ENCODE measurements at places on chromosomes 11 and 22.

GRCh38 chr22:19957445-19957844, 15.8 kb upstream of the TXNRD2 start:
- no peak for DNase-seq

DNA sequence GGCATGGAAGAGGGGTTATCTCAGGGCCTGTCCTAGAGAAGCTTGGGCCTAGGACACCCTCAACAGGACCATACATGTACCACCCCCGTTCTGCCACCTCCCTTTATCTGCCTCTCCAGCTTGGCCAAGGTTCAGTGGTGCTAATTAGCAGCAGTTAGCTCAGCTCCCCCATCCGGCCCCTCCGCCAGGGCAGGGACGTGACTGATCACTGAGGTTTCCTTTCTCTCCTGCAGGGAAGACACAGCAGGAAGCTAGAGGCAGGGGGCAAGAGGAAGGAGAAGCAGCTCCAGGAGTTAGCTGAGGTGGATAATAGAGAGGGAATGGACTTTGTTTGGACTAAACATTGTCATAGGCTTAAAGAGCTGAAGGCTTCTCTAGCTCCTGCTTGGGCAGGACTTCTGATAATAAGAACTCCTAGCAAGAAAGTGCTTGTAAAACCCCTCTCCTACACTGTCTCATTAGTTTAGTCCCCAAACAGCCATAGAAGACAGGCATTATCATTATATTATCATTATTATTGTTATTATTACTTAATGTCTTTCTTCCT, 53.8 kb downstream of the BUD13 start:
- no peak for DNase-seq

- no peak for DNase-seq
These were observed 1.4 kb downstream of the HBB start for GRCh38 chr11:5225480-5225871.

DNA sequence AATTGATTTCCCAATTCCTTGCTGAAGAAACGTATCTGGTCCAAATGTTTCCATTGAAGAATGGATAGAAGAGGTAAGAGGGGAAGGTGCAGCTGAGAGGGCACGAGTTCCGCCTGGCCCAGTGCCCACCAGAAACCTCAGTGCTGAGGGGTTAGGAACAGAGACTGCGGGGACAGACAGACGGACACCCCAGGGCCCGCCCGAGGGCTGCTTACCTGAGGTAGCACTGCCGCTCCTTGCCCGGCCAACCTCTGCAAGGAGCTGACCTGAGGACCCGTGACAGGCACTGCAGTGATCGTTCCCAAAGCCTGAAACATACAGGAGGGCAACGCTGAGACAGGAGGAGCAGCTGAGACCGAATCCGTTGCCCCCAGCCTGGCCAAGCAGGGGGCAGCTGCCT, 89.6 kb downstream of the PHF21B start:
- peak; percentile 27 for DNase-seq

- DNase-seq, result peak; percentile 51
These were observed 6.9 kb downstream of the SHISAL1 start for GRCh38 chr22:44305888-44306287.

DNA sequence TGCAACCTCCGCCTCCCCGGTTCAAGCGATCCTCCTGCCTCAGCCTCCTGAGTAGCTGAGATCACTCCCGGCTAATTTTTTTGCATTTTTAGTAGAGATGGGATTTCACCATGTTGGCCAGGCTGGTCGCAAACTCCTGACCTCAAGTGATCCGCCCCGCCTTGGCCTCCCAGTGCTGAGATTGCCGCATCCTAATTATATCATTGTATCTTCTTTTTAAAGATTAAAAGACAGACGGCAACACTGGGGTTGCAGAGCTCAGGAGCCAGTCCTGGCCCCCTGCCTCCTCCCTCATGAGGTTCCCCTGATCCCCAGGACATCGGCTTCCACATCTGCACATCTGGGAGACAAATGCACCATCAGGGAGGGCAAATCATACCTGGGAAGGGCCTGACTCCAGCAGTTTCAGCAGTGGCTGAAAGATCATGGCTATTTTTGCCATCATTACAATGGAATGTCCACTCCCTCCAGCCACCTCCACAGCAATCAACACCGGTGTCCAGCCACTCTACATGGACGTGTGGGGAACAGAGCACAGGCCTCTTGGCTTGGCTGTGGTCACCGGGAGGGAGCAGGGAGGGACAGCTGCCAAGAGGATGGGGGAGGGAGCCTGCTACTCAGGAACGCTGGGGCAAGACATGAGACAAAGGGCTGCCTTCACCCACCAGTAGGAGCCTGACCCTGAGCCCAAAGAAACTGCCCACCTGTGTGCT, 9.2 kb upstream of the CELSR1 start:
- DNase-seq, result no peak

DNA sequence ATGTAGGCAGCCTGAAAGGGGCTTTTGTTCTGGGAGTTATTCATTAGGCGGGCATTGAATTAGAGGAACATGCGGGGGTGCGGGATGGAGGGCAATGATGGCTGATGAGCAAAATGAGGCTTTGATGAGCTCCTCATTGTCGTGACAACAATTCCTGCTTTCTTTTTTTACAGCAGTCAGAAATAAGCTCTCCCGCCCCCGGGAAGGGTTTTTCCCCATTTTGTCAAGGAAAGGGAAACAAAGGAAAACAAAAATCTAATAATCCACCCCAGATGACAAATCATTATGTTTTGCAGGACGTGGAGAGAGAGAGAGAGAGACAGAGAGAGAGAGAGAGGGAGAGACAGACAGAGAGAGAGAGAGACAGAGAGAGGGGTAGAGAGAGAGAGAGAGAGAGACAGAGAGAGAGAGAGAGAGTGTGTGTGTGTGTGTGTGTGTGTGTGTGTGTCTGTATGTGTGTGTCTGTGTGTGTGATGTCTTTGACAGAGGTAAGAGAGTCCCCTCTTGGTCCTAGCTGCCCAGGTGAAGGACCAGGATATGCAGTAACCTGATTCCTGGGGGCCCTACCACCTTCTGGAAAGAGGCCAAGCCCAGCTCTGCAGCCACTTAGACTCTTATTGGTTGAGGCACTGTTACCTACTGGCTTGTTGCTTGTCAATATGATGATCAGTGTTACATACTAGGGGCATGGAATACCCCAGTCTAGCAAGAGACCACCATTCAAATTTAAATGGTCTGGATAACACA, 46.7 kb upstream of the PARVA start:
- DNase-seq, result no peak

DNA sequence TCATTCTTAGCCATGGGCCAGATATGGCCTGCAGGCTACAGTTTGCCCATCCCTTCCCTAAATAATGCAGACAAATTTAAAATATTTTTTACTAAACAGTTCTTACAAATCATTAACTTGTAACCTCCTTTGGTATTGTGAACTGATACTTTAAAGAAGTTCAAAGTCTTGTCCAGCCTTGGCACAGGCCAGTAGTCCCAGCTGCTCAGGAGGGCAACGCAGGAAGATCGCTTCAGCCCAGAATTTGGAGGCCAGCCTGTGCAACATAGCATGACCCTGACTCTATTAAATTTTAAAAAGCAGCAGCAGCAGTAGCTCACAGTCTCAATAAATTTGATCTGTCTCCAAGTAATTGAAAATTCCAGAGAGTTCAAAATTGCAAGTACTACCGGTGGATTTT, 83.7 kb upstream of the ARHGAP32 start:
- no peak for DNase-seq

- peak; percentile 98 for DNase-seq
These were observed at the start of the genes C22orf23 and POLR2F for GRCh38 chr22:37953437-37954179. Gene C22orf23 (minus strand): TSS chr22:37953601. CDS start chr22:37953149, 452 bp downstream. Gene POLR2F (plus strand): TSS chr22:37953699. CDS start chr22:37953788, 89 bp downstream.

- peak; percentile 26 for DNase-seq
These were observed 442 bp downstream of the PELI3 start for GRCh38 chr11:66467034-66467659.

- no peak for DNase-seq
These were observed 91.3 kb upstream of the SLC25A18 start for GRCh38 chr22:17471886-17472535.

- no peak for DNase-seq
These were observed 128.2 kb upstream of the ZBED5 start for GRCh38 chr11:10986006-10986405.

DNA sequence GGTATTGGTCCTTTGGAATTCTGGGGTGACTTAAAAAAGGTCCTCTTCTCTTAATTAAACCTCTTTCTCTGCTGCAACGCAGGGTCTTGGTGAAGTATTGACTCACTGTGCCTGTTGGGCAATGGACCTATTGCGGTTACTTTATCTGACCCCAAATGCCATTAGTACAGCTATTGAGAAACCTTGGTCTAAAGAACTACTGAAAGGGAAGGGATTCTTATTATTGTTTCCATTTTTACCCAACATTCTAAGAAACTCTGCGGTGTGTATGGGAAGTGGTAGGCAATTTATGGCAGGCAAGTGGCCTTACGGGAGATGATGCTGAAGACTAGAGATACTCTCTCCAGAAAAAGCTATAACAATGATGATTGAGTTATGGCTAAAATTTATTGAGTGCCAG, 12.5 kb downstream of the SLC6A5 start:
- no peak for DNase-seq

- DNase-seq, result no peak
These were observed 15.5 kb upstream of the TMEM135 start for GRCh38 chr11:87022254-87022653.

GRCh38 chr11:103112364-103112763, 3.1 kb downstream of the DYNC2H1 start:
- DNase-seq, result no peak

DNA sequence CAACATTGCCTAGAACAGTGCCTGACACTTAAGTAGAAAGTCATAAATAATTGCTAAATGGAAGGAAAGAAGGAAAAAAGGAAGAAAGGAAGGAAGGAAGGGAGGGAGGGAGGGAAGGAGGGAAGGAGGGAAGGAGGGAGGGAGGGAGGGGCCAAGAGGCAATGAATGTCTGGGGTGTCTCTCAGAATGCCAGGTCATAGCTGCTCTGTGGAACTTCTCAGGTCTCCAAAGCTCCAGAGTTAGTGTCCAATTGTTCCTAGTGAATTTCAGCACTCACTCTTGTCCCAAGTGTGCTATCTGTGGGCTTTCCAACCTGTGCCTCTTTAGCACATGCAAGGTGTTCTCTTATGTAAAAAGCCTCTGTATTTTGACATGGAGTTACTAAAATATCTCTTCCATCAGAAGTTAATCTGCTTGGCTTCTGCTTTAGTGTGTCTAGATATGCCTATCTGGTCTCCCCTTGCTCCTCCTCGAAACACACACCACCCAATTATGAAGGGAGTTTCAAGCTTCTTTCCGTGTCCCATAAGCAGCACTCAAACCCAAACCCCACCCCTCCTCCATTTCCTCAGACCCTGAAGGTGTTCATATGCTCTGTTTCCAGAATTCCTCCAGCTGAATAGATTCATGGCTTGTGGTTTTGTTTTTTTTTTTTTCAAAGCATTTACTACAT, 56.5 kb downstream of the FAM76B start:
- DNase-seq, result no peak

GRCh38 chr11:83643115-83643514, 356.9 kb upstream of the CCDC90B start:
- DNase-seq, result no peak

DNA sequence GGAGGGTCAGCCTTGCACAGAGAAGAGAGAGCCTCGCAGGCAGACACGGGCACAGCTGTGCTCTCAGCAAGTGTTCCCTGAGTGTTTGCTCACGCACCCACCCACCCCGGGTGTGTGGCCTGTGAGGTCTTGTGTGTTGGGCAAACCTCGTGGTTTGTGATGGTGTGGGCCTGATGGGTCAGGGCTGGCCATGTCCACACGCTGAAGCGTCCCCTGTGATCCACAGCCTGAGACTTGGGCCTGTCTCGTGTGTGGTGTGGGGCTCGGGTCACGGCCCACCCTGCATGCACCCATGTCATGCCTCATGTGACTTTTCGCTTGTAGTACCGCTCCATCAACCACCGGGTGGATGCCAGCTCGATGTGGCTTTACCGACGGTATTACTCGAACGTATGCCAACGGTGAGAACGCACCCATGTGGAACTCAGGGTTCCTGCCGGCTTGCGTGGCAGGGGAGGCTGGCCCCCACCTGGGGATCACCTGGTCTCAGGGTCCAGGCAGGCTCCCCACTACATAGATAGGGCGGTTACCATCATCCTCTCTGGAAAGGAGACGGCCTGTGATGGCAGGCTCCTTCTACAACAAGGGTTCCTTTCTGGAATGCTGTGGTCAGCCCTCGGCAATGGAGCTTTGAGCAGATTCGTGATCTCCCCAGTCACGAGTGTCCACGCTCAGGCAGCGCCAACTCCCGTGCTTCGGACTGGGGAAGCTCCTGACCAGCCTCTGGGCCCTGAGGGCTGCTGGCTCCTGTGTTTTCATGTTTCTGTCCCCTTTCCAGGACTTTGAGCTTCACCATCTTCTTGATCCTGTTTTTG, 5.9 kb downstream of the TPCN2 start:
- DNase-seq, result no peak

GRCh38 chr11:62852523-62853188, 13.3 kb upstream of the WDR74 start:
- DNase-seq, result no peak

DNA sequence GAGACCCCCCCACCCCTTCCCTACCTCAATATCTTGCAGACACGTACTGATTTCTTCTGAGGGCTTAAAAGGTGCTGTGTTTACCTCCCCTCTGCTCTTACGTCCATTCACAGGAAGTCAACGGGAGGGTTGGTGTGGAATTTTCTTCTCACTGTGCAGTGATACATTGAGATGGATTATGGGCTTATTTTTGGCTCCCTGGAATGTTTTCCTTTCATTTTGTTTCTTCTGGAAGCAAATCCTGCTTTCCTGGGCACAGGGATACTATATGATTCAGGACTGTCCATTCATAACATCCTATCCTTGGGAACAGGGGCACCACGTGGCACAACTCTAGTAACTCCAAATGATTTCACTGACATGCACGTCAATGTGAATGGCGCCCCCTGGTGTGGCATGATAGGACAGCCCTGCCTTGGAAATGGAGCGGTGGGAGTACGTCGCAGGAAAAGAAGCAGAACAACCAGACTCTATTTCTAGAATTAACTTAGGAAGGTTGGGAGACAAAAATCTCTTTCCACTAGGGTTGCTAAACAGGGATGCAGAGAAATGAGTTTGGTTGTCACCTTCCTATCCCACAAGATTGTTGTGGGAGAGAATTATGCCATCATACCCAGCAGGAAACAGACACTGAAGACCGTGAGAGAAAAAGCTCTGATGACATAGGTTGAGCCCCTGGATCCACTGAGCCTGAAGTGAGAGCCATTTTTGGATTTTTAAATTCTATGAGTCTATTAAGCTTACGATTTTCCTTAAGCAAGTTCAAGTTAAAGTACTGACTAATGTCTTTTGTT, 146.5 kb upstream of the RAG2 start:
- DNase-seq, result peak; percentile 65

GRCh38 chr11:127393460-127393997, 393.0 kb upstream of the KIRREL3 start:
- no peak for DNase-seq

DNA sequence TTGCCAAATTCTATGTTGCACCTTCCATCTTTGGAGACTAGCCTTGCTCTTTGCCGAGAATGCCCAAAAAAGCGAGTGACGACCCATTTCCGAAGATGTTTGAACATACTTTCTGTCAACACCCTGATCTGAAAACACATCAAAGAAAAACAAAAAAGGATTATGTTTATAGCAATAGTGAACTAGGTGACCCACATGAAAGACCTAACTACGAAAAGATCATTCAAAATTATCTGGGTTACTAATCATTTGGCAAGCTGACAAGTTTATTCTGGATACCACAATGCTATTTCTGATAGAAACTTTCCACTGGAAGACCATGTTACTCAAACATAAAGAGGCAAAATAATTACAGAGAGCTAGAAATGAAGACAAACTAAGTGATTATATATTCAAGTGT, 27.0 kb downstream of the KCNJ1 start:
- no peak for DNase-seq

- DNase-seq, result no peak
These were observed 2.4 kb downstream of the TRIM44 start for GRCh38 chr11:35664977-35665441.

Data from left lung (tissue), 14 donors.